ENCODE measurements at places on chromosomes 2 and 18.

DNA sequence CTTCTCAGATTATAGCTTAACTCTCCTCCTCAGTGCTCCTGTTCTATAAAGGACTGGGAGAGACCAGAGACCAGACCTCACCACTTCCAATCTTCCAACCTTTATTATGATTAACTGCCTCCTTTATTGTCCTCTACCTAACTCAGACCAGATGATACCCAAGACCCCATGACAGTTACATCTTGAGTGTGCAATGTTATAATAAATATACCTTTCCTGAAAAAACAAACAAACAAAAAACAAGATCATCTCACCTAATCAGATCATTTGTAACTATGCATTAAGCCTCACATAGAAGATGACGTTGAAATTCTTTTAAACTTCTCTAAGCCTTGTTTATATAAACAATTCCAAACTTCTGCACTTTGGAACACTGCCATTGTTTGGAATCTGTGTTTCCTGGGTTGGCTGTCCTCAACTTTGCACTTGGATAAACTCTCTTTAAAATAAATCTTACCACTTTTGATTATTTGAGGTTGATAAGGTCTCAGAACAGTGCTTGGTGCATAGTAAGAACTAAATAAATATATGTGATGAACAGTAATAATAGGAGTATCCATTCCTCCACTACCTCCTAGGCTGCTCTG is 342.7 kb downstream of the TDRD15 start:
- no peak for DNase-seq

GRCh38 chr2:232833830-232834229 is 36.2 kb upstream of the SNORC start:
- no peak for DNase-seq

DNA sequence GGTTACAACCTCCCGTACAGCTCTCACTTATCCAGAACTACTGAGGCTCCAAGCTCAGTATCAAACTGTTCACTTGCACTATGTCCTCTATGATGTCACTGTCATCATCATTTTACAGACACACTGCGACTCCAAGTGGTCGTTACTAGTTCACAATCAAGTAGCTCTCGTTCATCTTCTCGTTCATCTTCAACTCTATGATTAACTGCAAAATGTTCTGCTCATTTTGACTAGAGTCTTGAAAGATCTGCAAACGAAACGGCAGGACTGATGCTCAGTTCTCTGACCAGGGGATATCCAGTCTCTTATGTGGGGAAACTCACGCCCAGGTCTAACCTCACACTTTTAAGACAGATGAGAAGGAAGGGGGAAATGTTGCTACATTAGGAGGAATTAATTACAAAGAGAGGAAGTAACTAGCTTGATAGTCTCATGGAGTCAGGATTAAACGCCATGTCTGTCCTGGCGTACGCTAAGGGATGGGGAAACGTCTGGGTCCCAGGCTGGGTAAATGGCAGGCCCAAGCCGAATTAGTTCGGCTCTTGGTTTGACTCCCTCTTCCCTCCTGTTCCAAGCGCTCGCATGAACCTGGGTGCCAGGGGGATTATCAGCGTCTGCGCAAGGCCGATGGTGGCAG is 794 bp upstream of the CHCHD5 start:
- DNase-seq, result no peak

GRCh38 chr2:141710589-141711239 is 420.1 kb downstream of the LRP1B start:
- no peak for DNase-seq

DNA sequence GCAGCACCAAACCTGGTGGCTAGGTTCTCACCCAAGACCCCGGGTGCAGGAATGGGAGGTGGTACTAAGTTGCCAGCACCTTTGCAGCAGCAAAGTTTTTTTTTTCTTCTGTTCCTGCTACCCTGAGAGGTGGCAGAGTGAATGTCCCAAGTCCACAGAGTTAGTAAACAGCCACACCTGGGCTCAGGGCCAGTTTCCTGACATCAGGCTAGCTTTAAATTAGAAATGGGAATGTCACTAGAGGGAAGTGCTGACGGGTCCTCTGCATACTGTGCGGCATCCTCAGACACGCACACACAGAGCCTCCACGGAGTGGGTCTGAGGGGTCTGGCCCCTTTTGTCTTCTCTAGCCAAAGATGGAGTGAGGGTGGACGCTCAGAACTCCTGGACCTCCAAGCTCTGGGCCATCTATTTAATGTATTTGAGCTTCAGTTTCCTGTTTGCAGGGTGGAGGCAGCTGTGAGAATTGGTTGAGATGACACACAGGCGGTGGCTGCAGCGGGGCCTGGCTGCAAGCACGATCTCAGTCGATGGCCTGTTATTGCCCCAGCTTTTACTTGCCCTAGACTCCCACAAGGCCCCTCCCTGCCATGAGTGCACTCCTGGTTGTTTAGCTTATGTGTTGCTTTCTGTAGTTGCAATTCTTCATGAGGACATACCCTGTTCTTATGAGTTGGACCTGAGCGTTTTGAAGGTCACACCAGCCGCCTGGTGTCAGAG is 751.4 kb upstream of the HS6ST1 start:
- no peak for DNase-seq

DNA sequence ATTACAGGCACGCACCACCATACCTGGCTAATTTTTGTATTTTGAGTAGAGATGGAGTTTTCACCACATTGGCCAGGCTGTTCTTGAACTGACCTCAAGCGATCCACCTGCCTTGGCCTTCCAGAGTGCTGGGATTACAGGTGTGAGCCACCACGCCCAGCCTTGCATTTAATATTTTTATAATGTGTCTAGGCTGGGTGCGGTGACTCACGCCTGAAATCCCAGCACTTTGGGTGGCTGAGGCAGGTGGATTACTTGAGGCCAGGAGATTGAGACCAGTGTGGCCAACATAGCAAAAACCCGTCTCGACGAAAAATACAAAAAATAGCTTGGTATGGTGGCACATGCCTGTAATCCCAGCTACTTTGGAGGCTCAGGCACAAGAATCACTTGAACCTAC is 3.2 kb downstream of the RPL37A start:
- DNase-seq, result no peak

DNA sequence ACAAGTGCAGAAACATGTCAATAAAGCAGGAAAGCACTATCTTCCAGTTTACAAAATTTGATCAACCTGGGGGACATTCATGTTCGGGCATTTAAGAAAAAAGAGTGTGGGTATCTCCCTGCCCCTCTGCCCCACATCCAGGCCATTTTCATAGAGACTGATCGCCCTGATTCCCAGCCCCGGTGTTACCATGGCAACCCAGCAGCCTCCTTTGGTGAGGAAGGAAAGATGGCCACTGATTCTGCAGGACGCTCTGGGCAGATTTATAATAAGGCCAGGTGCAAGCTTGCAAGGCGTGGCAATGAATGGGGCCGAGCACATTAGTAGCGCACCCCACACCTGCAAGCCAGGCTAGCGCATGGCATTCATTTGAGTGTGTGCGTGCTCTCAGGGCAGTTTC is 36.7 kb upstream of the ARL4C start:
- DNase-seq, result no peak

DNA sequence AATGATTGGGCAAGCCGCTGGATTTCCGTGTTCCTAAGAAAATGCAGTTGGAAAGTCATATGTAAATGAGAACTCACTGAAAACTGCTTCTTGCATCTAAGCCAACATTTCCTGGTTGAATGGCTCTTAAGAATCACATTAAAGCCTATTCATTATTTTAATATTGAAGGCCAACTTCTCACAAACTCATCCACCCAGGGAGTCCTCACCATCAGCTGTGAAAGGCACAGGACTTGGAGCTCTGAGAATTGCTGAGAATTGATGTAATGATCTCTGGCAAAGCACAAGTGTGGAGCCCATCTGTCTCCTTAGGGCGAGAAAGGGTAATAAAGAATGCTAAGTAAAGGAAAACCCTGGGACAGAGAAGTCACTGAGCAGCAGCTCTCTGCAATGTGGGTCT is 55.9 kb upstream of the APCDD1 start:
- DNase-seq, result no peak

DNA sequence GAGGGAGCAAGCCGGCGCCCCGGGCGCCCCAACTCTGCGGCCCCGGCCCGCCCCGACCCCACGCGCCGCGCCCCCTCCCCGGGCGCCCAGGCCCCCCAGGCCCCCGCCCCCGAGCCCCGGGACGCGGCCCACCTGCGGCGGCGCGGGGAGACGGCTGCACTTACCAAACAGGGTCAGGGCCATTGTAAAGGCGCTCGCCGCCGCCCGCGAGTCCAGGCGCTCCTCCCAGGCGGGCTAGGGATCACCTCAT is 526 bp downstream of the CHN1 start:
- DNase-seq, result no peak

- no peak for DNase-seq
Observed at GRCh38 chr2:79721966-79722365, 209.1 kb downstream of the CTNNA2 start.

DNA sequence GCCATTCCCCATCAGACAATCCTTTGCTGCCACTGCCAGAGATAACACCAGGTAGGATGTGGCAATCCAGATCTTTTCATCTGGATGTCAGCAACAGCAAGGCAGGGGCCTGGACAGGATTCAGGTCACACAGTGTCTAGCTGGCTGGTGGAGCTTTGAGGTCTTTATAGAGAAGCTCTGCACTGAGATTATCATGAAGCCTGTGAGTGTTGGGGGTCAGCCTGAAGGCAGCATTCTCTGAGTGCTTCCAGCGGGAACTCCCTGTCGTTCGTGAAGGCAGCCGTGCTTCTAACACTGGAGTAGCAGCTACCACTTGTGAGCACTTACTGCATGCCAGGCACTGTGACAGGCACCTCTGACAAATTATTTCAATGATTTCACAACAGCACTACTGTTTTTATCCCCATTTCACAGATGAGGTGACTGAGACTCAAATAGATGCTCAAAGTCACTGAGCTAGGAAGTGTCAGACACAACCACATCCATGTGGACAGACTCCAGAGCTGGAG is 85.7 kb downstream of the SEMA4F start:
- DNase-seq, result no peak

- DNase-seq, result no peak
Observed at GRCh38 chr2:38554973-38555595, 47.6 kb downstream of the HNRNPLL start.

DNA sequence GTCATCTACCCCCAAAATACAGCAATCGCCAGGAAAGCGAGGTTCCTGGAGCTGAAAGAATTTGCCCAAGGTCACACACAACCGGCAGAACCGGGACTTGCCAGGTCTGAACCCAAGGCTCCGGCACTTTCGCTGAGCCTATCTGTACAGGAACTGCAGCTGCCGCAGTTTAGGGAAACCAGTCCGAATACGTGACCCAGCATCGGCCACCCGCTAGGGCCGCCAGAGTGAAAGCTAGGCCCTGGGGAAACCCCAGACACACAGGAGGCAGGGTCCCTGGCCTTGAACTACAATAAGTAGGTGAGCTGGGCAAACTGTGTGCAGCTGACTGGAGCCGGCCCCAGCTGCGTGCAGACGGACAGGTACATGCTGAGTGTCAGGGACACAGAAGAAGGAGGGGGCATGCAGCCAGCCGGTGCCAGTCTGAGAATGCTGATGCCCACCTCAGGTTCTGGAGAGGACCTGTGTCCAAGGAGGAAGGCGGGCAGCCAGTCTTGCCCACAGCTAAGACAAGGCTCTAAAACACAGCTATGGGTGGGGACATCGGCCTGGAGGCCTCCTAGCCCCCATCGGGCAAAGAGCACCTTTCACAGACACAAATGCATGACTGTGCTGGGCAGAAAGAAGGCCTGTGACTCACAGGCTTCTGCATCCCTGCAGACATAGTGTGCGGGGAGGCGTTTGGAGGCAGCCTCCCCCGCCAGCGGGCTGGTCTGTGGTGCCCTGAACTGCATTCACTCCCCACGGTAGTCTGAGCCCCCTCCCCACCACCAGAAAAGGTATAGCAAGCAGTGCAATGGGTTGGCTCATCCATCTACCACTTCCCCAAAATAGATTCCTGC is 107.4 kb upstream of the ID2 start:
- no peak for DNase-seq

- DNase-seq, result no peak
Observed at GRCh38 chr2:127759931-127760330, 51.0 kb downstream of the WDR33 start.

- no peak for DNase-seq
Observed at GRCh38 chr18:61963705-61964104, 70.9 kb upstream of the RNF152 start.

DNA sequence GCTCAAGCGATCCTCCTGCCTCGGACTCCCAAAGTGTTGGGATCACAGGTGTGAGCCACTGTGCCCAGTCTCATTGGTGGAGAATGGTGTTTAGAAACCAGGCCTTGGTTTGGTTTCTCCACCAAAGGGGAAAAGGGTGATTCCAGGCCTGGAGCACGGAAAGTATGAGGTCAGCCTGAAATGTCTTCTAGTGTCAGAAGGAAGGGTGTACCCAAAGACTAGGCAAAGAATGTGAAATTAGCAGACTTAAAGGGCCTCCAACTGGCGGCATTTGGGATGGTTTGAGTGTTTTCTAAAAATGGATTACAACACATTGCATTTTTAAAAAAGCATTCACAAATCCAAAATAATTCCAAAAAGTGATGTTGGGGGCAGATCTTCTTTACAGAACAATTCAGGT is 139.6 kb downstream of the SH3BP4 start:
- no peak for DNase-seq

DNA sequence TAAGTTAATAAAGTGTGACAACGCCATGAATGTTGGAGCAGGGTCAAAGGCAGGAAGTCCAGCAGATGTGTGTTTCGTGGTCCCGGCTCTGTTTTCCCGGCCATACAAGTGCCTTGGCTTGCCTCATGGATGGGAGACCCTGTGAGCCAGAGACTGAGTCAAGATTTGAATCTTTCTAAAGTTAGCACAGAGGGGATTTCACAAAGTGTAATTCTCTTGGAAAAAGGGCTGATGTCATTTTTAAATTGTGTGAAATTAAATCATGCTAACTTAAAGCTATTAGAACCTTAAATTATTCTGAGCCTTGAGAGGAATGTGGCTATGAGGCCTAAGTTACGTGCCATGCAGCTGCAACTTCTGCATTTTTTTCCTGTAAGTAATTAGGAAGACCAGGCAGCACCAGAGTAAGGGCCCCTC is 38.3 kb upstream of the RALBP1 start:
- no peak for DNase-seq

- no peak for DNase-seq
Observed at GRCh38 chr2:4916094-4916493, 776.1 kb upstream of the SOX11 start.

DNA sequence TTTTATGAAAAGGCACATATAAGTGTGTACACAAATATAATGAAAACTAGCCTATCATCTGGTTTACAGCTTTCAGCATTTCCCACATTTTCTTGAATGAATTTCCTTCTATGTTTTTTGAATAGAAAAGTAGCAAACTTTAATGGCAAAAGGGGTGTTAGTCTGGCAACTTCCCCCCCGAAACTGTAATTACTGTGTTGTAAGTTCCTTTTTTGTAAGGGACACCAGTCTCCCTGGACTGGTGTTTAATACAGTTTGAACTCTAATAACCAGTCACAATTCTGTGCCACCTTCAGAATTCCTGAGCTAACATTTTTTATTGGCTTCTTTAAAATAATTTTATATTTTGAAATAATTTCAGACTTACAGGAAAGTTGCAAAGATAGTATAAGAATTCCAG is 94.2 kb downstream of the ACSL3 start:
- DNase-seq, result no peak

DNA sequence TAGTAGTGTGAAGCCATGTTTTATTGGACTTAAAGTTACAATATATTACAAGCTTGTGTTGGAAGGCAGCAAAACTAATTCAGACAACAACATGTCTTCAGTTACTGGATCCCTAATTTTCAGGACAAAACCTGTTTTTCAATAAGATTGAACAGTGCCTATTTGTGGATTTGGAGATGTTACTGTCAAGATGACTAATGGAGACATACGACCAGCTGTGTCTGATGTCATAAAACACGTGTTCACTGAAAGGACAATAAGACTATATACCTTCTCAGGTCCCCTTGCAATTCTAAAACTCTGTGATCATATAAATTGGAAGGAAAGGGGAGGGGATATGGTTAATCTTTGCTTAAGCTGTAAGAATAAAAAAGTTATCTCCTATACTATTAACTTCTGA is 21.7 kb downstream of the METTL21A start:
- no peak for DNase-seq
